ENCODE measurements at places on chromosomes 12 and 14.

- DNase-seq = no peak
These were observed 342.0 kb downstream of the NPAS3 start for GRCh38 chr14:33280646-33281045.

DNA sequence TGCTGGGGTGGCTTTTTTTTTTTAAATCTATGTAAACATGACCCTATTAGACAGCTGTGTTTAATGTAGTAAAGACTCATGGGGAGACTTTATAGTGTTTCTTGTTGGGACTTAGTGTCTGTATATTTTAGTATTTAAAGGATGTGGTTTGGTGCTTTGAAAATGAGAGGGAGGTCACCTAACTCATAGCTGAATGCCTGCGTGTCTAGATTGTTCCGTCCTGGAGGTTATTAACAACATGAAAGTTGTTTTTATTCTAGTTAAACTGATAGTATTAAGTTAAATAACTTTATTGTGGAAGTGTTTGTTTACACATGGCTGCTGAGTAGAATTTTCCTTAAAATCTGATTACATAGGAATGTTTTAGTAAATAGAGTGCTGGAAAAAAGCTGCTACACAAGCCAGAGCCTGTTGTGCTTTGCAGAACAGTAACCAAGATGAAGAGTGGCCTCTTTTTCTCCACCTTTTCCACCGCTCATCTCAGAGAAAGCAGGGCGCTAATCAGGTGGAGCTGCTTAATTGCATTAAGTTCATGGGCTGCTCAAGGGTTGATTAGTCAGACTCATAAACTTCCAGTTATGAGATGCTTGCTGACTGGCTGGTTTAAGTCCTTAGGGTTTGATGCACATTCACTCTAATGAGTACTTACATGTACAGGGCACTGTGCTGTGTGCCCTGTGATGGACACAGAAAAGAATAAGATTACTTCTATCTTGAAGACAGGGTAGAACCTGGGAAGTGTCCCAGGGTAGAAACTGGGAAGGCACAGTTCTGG is 62.7 kb downstream of the FBXO34 start:
- DNase-seq = no peak

DNA sequence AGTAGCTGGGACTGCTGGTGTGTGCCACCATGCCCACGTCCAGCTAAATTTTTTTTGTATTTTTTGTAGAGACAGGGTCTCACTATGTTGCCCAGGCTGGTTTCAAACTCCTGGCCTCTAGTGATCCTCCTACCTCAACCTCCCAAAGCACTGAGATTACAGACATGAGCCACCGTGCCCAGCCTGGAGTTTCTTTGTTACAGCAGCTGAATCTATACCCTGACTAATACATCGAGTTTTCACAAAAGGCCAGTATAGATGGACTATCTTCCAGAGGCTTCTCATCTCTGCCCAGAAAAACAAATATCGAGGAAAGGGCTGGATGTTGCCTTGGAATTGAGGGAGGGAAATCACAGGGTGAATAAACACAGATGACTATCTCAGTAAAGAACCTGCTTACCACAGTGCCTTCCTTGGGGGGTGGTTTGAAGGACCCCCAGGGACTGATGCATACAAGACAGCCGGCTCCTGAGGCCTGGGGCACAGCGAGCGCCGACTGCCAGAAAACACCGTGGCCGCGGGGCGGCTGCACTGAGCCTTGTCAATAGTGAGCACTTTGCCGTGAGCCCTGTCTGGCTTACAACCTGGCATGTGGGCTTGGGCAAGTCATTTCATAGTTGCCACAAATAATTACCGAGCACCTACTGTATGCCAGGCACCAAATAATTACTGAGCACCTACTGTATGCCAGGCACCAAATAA is 111.9 kb downstream of the SCARB1 start:
- DNase-seq = no peak

DNA sequence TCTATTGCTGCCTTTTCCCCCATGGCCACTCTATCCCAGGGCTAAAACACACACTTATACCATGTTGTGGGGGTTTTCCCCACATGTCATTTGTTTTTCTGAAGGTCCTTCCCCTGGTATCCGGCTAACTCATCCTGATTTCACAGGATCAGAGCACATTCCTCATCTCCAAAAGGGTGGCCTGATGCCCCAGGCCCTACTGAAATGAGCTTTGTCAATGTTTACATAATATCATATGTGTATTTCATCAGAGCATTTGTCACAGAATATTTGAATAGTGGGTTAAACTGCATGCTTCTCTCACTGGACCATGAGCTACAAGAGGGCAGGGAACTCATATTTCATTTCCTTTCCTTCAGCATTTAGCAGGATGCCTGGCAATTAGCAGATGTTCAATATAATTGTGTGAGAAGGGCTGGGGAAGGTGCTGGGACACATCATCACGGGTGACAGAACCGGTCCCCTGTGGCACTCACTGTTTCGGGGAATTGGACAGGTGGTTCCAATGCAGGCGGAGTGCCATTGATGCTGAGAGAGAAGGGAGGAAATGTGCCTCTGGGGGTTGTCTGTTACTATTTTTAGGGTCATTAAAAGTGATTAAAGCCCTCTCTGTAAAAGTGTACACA is 26.8 kb downstream of the EMP1 start:
- no peak for DNase-seq

DNA sequence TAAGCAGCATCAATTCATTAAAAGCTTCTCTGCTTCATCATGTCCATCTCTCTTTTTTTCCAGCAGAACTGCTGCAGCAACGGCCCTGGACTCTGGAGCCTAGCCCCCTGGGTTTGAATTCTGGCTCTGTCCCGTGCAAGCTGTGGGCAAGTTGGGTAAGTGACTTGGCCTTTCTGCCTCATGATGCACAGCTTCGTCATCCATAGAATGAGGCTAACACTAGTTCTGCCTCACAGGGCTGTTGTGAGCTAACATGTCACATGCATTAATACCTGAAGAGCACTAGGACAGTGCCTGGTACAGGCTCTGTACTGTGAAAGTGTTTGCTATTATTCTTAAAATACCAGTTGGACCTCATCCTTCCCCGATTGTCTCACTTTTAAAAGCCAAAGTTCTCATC is 4.2 kb downstream of the KRT82 start:
- DNase-seq = no peak

DNA sequence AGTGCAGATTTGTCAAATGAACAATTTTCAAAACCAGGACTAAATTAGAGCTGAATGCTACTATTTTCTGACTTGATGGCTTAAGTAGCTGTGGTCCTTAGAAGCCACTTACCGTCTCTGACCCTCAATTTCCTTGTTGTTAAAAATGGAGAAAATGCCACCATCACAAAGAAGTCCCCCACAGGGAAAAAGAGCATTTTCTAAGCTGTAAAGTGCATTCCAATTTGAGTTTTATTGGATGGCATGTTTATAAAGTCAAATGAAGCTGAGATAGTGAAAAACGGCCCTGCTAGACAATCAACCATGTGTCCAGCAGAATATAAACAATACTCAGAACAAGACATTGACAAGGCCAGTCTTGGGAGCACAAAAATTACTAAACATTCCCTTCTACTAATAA is 53.6 kb downstream of the GOLGA5 start:
- DNase-seq = no peak

DNA sequence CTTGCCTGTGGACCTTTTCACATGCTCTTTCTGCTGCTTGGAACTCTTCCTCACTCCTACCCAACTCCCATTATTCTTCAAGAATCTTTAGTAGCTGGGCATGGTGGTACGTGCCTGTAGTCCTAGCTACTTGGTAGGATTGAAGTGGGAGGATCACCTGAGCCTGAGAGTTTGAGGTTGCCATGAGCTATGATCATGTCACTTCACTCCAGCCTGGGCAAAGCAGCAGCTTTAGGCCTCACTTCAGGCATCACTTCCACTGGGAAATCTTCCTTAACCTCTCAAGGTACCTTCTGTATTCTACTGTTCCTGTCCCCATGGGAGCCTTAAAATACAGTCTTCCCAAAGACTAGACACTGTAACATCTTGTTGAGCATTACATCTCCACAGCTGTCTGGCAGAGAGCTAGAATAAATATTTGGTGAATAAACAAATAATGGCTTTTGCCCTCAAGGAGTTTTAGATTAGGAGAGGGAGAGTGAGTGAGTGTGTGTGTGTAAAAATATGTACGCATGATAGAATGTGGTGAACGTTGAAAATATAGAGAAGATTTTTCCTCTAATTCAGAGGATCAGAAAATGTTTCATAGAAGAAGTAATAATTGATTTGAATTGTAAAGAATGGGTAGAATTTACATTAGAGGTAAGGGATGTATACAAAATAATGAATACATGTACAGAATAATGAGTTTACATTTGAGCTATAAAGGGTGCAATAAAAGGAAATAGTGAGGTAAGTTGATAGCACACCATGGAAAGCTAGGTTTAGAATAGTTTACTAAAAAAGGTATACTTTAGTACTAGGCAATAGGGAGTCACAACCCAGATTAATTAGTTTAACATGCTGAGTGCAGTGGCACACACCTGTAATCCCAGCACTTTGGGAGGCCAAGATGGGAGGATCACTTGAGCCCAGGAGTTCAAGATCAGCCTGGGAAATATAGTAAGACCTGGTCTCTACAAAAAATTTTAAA is 29.2 kb upstream of the BMAL2 start:
- no peak for DNase-seq

DNA sequence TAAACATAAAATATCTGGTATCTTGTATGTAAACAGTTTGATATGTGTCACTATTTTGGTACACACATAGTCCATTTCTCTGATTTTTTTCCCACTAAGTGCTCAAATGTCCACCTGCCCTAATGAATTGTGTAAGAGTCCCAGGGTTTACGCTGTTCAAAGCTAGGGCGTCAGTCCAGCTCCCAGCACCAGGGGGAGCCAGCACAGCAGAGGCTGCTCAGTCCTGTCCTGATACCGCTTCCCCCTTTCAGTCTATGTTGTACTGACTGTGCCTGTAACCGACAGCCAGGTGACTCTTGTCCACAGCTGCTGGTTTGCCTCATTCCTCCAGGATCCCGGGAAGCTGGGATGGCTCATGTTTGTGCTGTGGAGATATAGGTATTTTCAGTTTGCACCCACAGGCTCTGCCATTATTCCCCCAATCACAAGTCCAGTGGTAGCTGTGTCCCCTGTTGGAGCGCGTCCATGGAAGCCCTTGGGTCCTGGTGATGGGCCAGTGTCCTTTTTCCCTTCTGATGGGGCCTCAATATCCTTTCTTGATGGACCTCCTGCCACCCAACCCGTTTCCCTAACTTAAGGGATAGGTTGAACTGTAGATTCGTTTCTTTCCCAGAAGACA is 242.0 kb downstream of the NEDD1 start:
- peak; percentile 23 for DNase-seq

DNA sequence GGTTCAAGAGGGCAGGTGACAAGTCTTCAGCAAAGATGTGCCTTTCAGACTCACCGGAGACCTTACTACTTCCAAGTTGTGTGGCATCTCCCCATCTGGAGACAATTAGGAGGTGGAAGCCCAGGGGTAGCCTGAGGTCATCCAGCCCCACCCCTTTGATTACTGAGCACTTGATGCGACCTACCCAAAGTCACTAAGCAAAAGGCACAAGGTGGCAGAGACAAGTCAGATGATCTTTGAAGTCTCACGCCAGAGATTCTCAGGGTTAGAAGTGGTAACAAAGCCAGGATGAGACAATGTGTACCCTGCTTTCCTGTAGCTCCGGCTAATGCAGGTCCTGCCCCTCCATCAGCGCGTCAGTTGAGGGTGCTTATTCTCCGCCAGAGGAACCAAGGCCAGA is 1.4 kb upstream of the FOXN3 start:
- no peak for DNase-seq

- DNase-seq = no peak
These were observed 1.7 kb upstream of the SLC48A1 start for GRCh38 chr12:47771304-47771703.

- no peak for DNase-seq
These were observed 953.5 kb upstream of the MDGA2 start for GRCh38 chr14:48628870-48629269.

DNA sequence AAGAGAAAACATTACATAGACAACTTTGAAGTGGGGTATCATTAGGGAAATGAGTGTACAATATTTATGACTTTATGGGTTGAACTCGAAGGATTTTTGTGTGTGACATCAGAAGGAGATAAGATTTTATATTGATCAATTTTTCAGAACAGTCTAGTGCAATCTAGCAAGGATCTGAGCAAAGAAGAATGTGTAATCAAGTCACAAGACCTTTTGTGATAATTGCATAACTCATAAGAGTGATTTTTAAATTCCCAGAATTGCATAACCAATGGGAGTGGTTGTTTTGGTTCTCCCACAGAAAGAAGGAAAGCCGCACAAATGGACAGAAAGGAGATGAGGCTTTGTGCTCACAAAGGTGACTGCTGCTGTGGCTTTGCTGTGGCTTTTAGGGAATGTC is 441.8 kb upstream of the FLRT2 start:
- DNase-seq = no peak

- DNase-seq = no peak
These were observed 20.5 kb downstream of the DIO3 start for GRCh38 chr14:101581806-101582205.

GRCh38 chr12:27504507-27504906 is 19.5 kb upstream of the PPFIBP1 start:
- DNase-seq = no peak
